ENCODE measurements at places on chromosomes 2 and 18. TPM values are rescaled to one million over a fixed set of nuclear protein-coding genes. Genes with fewer than 3 reads are reported as not detected.
A peak's percentile ranks its signal among the peaks of the same experiment; 100 is the strongest.

MOGAT1 gene
- total RNA-seq, result not detected

MYO1B gene
- 19.9 TPM for total RNA-seq

IL1R1 gene
- total RNA-seq, result 93.1 TPM

ARL4C gene
- 9.6 TPM for total RNA-seq

REG3A gene
- total RNA-seq, result not detected

BCL11A gene
- total RNA-seq, result 2.9 TPM

DNA sequence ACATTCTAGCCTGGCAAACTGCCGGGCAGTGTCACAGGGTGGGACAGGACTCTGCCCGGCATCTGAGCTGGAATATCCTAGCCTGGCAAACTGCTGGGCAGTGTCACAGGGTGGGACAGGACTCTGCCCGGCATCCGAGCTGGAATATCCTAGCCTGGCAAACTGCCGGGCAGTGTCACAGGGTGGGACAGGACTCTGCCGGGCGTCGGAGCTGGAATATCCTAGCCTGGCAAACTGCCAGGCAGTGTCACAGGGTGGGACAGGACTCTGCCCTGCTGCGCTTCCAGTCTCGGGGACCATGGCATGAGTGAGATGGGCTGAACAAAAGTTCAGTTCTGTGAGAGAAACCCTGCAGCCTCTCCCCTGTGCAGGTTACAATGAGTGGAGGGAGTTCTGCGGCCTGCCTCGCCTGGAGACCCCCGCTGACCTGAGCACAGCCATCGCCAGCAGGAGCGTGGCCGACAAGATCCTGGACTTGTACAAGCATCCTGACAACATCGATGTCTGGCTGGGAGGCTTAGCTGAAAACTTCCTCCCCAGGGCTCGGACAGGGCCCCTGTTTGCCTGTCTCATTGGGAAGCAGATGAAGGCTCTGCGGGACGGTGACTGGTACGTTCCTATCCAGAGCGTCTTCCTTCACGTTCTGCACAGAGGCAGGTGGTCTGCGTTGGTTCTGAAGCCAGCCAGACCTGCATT lies 80.3 kb downstream of the TPO start:
- H3K36me3 ChIP-seq, result no peaks in the 10 kb centered on the region
- no peak overlapping the region for H3K4me3 ChIP-seq
- no peak overlapping the region for H3K27ac ChIP-seq
- no peaks in the 10 kb centered on the region for H3K4me1 ChIP-seq

DNA sequence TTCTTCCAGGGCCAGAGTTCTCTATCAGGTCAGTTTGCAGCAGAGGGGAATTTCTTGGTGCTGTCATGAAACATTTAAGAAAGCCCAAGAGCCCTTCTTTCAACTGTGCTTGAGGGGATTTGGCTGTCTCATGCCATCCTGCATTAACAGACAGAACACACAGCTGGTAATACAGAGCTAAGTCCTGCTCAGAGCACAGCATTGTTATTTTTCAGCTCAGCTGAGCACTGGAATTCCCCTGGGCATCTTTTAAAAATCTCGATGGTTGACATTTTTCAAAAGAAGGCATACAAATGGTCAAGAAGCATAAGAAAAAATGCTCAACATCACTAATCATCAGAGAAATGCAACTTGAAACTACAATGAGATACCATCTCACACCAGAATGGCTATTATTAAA lies 14.9 kb upstream of the IL1R2 start:
- H3K36me3 ChIP-seq, result no peaks in the 10 kb centered on the region
- H3K4me1 ChIP-seq, result peaks cover 11% of the 10 kb centered on the region
- no peak for DNase-seq
- H3K4me3 ChIP-seq, result no peak overlapping the region
- H3K27me3 ChIP-seq, result no peaks in the 10 kb centered on the region
- no peak overlapping the region for H3K27ac ChIP-seq

DNA sequence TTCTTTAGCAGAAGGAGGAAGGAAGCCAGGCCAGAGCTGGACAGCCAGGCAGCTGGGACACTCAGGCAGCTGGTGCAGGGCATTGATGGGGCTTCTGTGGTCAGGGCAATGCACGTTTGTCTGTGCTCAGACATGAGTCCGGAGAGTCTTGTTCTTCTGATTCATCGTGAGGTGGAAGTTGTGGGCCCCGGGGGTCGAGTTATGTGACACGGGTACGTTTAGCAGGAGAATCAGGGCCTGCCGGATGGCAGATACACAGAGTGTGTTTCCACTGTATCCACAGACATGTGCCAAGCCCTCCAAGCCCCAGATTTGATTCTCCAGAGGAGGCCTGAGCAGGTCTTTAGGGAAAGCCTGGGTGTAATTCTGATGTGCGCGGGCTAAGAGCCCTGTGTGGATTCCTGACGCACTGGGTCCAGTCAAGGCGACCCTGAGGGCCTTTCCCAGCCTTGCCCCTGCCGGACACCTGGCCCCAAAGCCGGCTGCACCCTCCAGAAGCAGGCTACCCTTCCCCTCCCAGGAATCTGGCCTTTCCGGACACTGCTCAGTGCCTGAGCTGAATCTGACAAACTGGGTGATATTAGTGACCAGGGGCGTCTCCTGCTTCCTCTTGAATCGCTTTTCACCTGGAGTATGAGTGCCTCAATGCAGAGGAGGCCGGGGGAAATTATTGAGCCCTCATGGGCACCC lies 10.1 kb downstream of the ARHGEF4 start:
- H3K4me3 ChIP-seq, result no peak overlapping the region
- H3K27ac ChIP-seq, result no peak overlapping the region
- H3K4me1 ChIP-seq, result no peaks in the 10 kb centered on the region
- no peaks in the 10 kb centered on the region for H3K27me3 ChIP-seq

DNA sequence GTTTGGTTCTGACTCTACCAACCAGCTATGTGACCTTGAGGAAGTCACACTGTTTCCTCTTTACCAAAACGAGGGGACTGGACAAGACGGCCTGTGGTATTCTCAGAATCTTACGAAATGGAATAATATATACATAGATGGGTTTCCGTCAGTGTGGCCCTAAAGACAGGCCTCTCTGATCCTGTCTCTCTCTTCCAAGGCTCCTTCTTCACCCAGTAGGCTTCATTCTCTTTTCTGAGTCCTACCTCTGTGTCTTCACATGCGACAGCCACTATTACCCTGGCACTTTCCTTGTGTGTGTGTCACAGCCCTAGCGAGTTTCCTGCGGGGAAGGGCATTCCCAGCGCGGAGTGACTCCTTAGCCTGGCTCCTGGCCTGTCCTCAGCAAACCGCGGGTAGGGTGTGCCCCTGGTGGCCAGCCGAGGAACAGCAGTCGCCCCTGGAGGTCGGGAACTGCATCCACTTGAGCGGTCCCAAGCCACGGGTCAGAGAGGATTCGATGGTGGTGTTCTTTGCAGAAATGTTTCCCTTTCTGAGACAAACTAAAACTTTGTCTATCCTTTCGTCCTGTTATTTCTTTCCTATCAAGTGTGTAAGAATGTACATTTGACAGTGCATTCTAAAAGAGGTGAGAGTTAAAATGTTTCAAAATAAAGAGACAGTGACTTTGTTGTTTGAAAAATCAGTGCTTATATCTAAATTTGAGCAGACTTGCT lies 63.3 kb downstream of the RAB31 start:
- H3K27ac ChIP-seq, result peak overlapping the region; percentile 82
- H3K36me3 ChIP-seq, result no peaks in the 10 kb centered on the region
- no peak overlapping the region for H3K4me3 ChIP-seq
- peak; percentile 92 for DNase-seq
- H3K4me1 ChIP-seq, result peaks cover 54% of the 10 kb centered on the region

- H3K4me3 ChIP-seq, result no peak overlapping the region
- no peaks in the 10 kb centered on the region for H3K27me3 ChIP-seq
- no peaks in the 10 kb centered on the region for H3K4me1 ChIP-seq
- no peak overlapping the region for H3K27ac ChIP-seq
Observed at GRCh38 chr2:166333801-166334200, 41.9 kb downstream of the SCN9A start.

- H3K27me3 ChIP-seq, result no peaks in the 10 kb centered on the region
- H3K4me1 ChIP-seq, result peaks cover 16% of the 10 kb centered on the region
- no peak overlapping the region for H3K27ac ChIP-seq
- no peaks in the 10 kb centered on the region for H3K36me3 ChIP-seq
- no peak for DNase-seq
Observed at GRCh38 chr2:44551497-44551896, 189.8 kb downstream of the CAMKMT start.

GRCh38 chr2:177474998-177475397 lies 82.4 kb downstream of the AGPS start:
- no peak overlapping the region for H3K4me3 ChIP-seq
- H3K27me3 ChIP-seq, result no peaks in the 10 kb centered on the region
- H3K36me3 ChIP-seq, result no peaks in the 10 kb centered on the region

DNA sequence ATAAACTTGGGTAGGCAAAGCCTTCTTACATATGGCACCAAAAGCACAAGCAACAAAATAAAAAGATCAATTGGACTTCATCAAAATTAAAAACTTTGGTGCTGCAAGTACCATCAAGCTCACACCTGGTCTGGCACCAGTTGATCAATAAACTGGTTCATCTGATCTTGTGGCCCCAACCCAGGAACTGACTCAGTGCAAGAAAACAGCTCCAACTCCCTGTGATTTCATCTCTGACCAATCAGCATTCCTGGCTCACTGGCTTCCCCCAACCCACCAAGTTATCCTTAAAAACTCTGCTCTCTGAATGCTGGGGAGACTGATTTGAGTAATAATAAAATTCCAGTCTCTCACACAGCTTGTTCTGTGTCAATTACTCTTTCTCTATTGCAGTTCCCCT lies 8.4 kb downstream of the EPG5 start:
- H3K27ac ChIP-seq, result no peak overlapping the region
- H3K36me3 ChIP-seq, result no peaks in the 10 kb centered on the region
- peaks cover 6% of the 10 kb centered on the region for H3K4me1 ChIP-seq
- no peak overlapping the region for H3K4me3 ChIP-seq
- H3K27me3 ChIP-seq, result no peaks in the 10 kb centered on the region

DNA sequence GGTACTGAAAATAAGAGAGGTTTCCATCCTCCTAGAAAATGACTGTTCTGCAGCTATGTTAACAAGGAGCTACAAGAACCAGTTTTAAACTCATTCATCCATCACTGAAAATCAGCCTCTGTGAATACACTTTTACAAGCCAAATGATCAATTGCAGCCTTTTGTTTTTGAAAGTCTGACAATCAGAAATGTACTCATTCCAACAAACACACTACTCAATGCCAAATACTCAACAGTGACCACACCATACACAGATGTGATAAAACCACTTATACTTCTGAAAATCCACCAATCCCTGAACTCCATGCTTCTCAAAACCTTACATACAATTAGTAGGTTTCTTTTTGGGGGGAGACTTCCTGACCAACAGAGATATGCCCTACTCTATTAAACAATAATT lies 663.9 kb upstream of the CHAC2 start:
- no peaks in the 10 kb centered on the region for H3K27me3 ChIP-seq
- no peak for DNase-seq
- no peaks in the 10 kb centered on the region for H3K36me3 ChIP-seq
- no peaks in the 10 kb centered on the region for H3K4me1 ChIP-seq
- H3K27ac ChIP-seq, result no peak overlapping the region
- H3K4me3 ChIP-seq, result no peak overlapping the region

GRCh38 chr2:104844807-104845551 lies 8.9 kb upstream of the POU3F3 start:
- H3K36me3 ChIP-seq, result no peaks in the 10 kb centered on the region
- H3K4me3 ChIP-seq, result no peak overlapping the region
- no peak overlapping the region for H3K27ac ChIP-seq
- DNase-seq, result no peak
- H3K4me1 ChIP-seq, result no peaks in the 10 kb centered on the region

GRCh38 chr18:9612215-9612830 lies 2.0 kb downstream of the PPP4R1 start:
- H3K27ac ChIP-seq, result no peak overlapping the region
- no peaks in the 10 kb centered on the region for H3K27me3 ChIP-seq
- H3K36me3 ChIP-seq, result no peaks in the 10 kb centered on the region

DNA sequence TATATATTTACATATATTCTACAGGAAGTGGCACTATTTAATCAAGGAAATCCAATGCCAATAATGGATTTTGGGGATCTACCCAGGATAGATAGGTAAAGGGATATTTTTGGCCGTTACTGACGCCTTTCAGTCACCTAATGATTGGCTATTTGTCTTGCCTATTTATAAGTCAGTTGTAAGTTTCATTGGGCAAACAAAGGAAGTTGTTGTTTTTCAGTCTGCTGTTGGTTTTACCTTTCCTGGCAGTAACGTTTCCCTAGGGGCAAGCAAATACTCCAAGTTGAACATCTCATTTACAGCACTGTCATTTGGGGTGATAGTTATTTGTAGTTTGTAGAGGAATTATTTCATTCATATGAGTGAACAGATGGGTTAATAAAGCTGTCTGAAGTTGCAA lies 17.0 kb upstream of the LANCL1 start:
- no peaks in the 10 kb centered on the region for H3K4me1 ChIP-seq
- no peak for DNase-seq
- no peak overlapping the region for H3K27ac ChIP-seq
- H3K36me3 ChIP-seq, result no peaks in the 10 kb centered on the region
- no peak overlapping the region for H3K4me3 ChIP-seq

DNA sequence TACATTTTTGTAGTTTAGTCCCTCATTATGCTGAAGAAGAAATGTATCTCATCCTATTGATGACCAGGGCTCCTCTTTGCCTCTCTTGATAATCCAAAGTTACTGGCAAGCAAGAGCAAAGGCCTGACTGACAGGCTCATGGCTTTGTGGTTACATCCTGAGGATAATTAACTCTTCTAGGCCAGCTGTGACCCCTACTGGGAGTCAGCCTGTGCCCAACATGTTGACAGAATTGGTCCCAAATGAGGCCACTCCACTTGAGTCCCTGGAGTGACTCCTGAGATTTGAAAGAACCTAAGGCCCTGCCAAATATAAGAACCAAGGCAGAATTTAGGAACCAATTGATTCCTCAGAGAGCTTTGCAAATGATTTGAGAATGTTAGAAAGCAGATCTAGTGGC lies 973.8 kb upstream of the CELF4 start:
- no peaks in the 10 kb centered on the region for H3K4me1 ChIP-seq
- H3K4me3 ChIP-seq, result no peak overlapping the region
- DNase-seq, result no peak
- H3K27me3 ChIP-seq, result no peaks in the 10 kb centered on the region
- H3K27ac ChIP-seq, result no peak overlapping the region

DNA sequence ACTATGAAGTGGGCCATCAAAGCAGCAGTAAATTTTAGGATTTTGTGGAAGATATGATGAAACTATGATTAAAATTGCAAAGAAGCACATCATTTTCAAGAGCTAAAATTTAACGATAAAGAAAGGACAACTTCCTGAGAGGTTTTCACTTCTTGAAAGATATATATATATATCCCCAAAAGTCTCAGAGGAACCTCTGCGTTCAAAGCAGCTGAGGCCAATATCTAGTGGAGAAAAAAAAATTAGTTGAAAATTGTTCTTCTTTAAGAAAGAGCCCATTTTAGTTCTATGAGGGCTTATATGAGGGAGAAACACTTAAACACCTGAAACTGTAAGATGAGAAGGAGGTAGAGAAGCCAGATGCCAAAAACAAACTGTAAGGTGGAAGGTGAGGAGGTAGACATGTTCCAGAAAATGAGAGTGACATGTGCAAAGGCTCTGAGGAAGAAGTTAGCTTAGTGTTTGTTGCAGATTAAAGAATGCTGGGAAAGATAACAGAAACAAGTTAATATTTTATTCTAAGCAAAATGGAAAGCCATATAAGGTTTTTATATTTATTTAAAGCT lies 72.9 kb upstream of the VRK2 start:
- H3K36me3 ChIP-seq, result no peaks in the 10 kb centered on the region
- no peak for DNase-seq
- H3K27ac ChIP-seq, result no peak overlapping the region

GRCh38 chr2:152336119-152336853 lies 1.3 kb downstream of the FMNL2 start:
- peak; percentile 67 for DNase-seq
- H3K27ac ChIP-seq, result peak overlapping the region; percentile 89
- H3K36me3 ChIP-seq, result no peaks in the 10 kb centered on the region
- peak overlapping the region; percentile 93 for H3K4me3 ChIP-seq
- H3K27me3 ChIP-seq, result no peaks in the 10 kb centered on the region

Measured in adrenal gland (tissue), 19 donors.